ENCODE measurements at places on chromosomes 1 and 21.

DNA sequence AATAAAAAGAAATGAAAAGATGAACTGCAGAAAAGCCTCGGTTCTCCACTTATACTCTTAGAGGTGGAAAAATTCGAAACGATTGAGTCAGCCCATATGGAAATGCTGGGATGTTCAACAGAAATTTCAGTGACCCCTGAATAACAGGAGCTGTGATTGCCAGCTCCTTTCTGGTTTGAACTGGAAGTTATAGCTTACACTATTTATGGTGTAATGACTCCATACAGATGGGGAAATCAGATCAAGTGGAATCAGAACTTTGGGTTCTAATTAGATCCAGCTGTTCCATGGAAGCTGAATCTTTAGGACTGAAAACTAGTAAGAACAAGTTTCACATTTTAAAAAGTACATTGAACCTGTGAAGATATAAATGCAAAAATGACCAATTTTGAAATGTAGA is 569.3 kb upstream of the ZRANB2 start:
- no peak for DNase-seq

- no peak for DNase-seq
Measured at GRCh38 chr1:205365945-205366463, 9.3 kb upstream of the KLHDC8A start.

DNA sequence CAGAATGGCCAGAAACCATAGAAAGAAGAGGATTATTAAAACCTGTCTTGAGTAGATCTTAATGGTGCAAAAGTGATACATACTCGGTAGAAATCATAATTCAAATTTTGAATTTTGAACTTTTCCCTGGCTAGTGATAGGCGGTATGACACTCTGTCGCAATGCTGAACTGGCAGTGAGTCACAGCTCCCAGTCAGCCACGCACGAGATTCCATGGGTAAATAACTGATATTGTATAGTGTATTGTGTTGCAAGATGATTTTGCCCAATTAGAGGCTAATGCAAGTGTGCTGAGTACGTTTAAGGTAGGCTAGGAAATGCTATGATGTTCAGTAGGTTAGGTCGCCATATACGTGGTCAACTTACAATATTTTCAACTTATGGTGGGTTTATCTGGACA is 207.0 kb downstream of the SIPA1L2 start:
- no peak for DNase-seq

- no peak for DNase-seq
Measured at GRCh38 chr1:206905295-206906164, 8.3 kb downstream of the IL24 start.

GRCh38 chr1:63189677-63190076 is 132.7 kb upstream of the FOXD3 start:
- DNase-seq = no peak

DNA sequence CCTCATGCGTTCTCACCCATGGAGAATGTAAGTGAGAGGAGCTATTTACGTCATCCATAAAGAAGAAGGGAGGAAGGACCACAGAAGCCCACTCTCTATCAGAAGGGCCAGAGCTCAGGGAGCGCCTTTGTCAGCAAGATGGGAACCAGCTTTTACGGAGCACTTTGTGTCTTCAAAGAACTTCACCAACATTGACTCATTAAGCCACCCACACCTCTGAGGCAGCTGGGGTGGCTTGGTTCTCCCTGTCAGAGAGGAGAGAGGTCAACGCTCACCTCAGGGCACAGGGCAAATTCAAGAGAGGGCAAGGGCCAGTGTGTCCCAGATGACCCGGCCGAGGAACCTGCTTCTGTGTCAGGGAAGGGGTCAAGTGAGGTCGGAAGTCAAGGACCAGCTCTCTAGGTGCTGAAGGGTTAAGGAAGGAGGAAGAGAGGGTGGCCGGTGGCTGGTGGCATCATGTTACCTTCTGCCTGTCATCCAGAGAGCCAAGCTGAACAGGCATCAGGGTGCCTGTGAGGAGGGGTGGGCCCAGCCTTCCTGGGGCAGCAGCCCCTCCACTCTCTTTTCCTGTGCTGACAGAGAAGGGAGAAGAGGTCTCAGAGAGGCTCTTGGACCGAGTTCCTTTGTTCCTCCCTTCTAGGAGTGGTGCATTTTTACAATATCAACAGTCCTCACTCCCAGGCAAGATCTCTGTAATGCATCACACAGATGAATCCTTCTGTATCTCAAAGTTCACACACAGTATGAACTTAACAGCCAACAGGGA is 109.0 kb downstream of the ETS2 start:
- no peak for DNase-seq

GRCh38 chr1:223135176-223135942 is 7.7 kb downstream of the TLR5 start:
- DNase-seq = no peak

DNA sequence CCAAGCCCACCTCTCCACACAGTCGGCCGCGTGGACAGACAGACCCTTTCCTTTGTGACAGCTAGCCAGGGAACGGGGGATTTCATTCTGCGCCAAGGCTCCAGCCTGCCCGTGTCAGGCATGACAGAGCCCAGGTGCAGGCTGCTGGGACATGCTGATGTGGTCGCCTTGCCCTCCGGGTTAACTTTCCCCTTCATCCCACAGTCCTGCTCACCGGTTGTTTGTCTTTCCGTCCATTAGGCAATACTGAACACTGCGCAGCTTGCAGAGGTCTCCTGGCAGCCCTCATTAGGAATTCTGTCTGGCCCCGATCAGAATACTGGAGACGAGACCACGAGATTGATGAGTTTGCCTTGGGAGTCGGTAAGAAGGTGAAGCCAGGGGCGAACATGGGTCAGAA is 62.8 kb downstream of the SPSB1 start:
- DNase-seq = no peak

DNA sequence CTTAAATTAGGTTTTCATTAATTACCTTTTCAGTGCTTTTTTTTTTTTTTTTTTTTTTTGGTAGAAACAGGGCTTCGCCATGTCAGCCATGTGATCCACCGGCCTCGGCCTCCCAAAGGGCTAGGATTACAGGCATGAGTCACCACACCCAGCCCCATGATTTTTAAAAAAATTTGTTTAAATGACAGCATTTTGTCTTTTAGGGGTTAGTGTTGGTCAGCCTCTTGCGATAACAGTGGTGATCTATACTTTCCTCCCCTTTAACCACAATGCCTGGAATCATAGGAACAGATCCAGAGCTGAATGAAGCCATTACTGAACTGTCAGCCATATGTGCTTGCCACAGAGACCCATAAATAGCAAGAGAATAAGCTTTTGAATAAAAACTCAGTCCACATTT is 73.9 kb downstream of the CACHD1 start:
- DNase-seq = no peak

GRCh38 chr1:12811409-12811784 is 19.8 kb downstream of the PRAMEF11 start:
- no peak for DNase-seq

DNA sequence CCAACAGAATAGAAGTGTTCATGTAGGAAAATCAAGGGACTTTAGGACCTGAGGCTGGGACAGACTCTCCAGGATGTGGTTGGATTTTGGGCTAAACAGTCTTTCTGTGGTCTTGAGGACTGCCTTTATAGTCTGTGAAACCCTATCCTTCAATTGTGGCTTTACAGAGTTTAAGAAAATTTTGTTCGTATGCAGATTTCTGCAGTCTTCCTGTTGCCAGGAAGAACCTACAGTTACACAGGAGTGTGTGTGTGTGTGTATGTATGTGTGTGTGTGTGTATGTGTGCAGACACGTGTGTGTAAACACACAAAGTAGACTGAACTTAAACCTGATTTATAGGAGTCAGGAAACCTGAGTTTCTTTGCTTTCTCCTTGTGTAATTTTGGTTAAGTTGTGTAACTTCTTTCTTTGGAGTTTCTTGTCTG is 22.8 kb downstream of the NEK7 start:
- no peak for DNase-seq

- DNase-seq = no peak
Measured at GRCh38 chr1:243287652-243288051, 31.8 kb downstream of the SDCCAG8 start.

DNA sequence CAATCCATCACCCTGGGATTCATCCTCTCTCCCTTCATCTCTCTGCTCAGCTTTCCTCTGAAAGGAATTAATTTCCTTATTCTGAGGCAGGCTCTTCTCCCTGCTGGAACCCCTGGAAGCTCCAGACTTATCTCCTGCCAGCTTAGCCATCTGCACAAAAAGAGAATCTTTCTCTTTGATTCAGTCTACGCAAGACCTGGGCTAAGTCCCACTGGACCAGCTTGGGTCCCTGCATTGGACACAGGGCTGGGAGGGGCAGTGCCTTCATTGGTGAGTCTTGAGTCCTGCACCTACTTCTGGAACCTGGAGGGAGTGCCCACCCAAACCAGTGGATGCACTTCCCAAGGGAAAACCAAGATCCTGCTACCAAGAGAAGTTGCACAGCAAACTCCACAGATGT is 271.7 kb upstream of the CSF3R start:
- DNase-seq = no peak

- DNase-seq = no peak
Measured at GRCh38 chr21:26087223-26087918, 83.2 kb downstream of the APP start.

DNA sequence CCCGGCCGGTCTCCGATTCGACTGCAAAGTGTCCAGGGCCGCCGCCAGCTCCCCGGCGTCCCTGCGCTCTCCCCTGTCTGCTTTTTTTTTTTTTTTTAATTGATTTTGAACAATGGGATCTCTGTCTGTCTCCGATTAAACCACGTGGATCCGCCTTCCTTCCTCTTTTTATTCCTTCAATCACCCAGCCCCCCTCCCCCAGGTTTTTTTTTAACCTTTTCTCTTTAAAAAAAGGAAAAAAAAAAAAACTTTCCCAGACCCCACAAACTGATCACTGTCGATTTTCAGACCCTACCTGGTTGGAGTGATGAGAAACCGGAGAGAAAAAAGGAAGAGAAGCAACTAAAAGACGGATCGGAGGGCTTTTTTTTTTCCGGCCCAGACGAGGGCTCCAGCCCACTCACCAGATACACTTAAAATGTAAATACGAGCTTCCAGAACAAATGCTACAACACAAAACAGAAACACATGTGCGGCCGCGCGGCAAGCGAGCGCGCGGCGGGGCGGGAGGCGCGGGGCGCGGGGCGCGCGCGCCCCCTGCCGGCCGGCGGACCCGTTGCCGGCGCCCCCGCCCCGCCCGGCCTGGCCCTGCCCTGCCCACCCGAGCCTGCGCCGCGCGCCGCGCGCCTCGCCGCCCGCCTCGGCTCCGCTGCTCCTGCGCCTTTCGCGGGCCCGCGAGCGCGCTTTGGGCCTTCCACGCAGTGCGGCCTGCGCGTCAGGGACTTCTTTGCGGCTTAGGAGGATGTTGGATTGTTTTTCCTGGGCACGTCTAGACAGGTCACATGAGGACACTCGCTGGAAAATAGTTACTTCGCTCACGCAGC is at the start of gene RCC2:
TSS of gene RCC2 (minus strand) at position 428 of the 824 bp plus-strand sequence. CDS start 1,163 bp downstream, outside the sequence.
- peak; percentile 71 for DNase-seq

DNA sequence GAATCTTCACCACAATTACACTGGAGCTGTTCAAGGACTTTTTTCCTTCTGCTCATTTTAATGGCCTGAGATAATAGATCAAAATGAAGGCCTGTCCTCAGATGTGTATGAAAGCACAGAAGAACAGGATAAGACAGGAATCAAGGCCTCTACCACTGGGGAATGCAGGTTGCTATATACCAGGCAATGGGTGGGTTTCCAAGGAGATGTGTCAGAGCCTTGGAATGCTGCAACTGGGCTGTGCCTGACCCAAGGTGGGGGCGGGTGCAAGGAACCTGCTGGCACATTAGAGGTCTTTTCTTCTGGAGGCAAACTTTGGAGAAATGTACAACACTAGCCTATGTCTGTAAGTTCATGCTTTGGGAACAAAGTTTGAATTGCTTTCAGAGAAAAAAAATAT is 21.7 kb upstream of the LAMC2 start:
- DNase-seq = no peak

- no peak for DNase-seq
Measured at GRCh38 chr1:93749894-93750301, 68.3 kb upstream of the BCAR3 start.
